Dermis microvascular lymphatic vessel endothelial cell (primary cell): ENCODE measurements at places on chromosomes 3 and 15. TPM values are rescaled to one million over a fixed set of nuclear protein-coding genes. Genes with fewer than 3 reads are reported as not detected.

CKMT1B gene
- total RNA-seq = not detected in 2 replicates

LSAMP gene
- not detected in 2 replicates for total RNA-seq

UCN2 gene
- total RNA-seq = not detected in 2 replicates

AMIGO3 gene
- total RNA-seq = not detected in 2 replicates

C3orf80 gene
- not detected in 2 replicates for total RNA-seq

SHISA5 gene
- 71.8 and 91.9 TPM in 2 replicates for total RNA-seq

ZNF654 gene
- 10.1 and 10.3 TPM in 2 replicates for total RNA-seq

A4GNT gene
- not detected in 2 replicates for total RNA-seq

PPM1L gene
- 0.51 TPM in 2 replicates for total RNA-seq

P2RY1 gene
- 0.38 and 0.51 TPM in 2 replicates for total RNA-seq
